Spleen (tissue), 13 donors: ENCODE measurements at places on chromosomes 6 and 20. TPM values are rescaled to one million over a fixed set of nuclear protein-coding genes. Genes with fewer than 3 reads are reported as not detected.
A peak's percentile ranks its signal among the peaks of the same experiment; 100 is the strongest.

DNA sequence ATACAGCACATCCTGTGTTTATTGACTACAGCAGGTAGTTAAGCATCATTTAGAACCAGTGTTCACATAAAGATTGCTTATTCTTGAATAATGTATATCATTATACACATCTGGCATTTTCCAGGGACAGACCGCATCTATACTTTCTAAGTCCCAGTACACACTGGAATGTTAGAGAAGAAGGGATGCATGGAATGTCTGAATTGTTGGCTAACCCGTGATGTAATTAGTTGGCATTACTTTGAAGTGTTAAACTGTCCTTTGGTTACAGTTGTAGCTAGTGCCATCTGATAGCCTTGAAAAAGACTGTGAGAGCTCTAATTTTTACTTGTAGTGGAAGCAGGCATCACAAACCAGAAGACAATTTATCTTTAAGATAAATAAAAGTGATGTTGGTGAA is 29.8 kb upstream of the MCHR2 start:
- no peaks in the 10 kb centered on the region for H3K27me3 ChIP-seq
- no peaks in the 10 kb centered on the region for H3K4me1 ChIP-seq
- no peak overlapping the region for H3K4me3 ChIP-seq

- no peaks in the 10 kb centered on the region for H3K27me3 ChIP-seq
- no peak for DNase-seq
- H3K27ac ChIP-seq: no peak overlapping the region
- H3K36me3 ChIP-seq: no peaks in the 10 kb centered on the region
- no peak overlapping the region for H3K4me3 ChIP-seq
Measured at GRCh38 chr20:49381558-49382493, 100.6 kb downstream of the KCNB1 start.

- no peak overlapping the region for H3K4me3 ChIP-seq
- peak overlapping the region; percentile 46 for H3K27ac ChIP-seq
- no peaks in the 10 kb centered on the region for H3K36me3 ChIP-seq
- H3K4me1 ChIP-seq: peaks cover 46% of the 10 kb centered on the region
- H3K27me3 ChIP-seq: no peaks in the 10 kb centered on the region
Measured at GRCh38 chr6:43268355-43268700, 25.0 kb downstream of the TTBK1 start.

DNA sequence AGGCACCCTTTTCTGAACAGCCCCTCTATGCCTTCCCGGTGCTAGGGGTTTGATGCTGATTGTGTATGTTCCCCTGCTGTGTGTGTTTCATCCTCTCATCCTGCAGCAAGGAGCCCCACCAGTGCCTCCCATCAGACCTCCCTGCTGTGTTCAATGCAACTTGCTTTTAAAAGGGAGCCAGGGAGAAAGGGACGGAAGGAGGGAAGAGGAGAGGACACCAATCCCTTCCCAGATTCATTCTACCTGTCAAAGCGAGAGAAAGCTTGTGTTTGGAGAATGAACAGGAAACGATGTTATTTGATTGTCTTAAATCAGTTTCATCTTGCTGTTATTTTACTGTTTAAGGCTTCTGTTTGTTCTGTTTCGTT is 259.2 kb downstream of the ADGB start:
- H3K36me3 ChIP-seq: no peaks in the 10 kb centered on the region
- DNase-seq: no peak
- no peak overlapping the region for H3K27ac ChIP-seq
- H3K27me3 ChIP-seq: no peaks in the 10 kb centered on the region
- H3K4me3 ChIP-seq: peak overlapping the region; percentile 42
- peaks cover 14% of the 10 kb centered on the region for H3K4me1 ChIP-seq

DNA sequence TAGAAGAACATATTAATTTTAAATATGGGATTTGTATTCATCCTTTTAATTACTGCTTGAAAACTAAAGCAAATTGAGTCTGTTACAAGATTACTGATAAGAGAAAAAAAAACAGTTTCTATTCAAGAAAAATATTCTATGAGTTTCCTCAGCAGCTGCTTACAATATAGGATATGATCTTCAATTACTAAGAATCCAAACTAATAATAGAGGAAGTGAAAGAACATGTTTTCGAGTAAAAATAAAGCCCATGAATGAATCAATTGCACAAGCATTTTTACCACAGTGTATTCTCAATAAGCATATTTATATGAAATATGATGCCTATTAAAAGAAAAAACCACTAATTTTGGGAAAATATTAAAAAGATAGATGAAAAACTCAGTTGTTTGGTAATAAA is 63.4 kb downstream of the AHI1 start:
- no peaks in the 10 kb centered on the region for H3K4me1 ChIP-seq
- H3K27ac ChIP-seq: no peak overlapping the region
- H3K36me3 ChIP-seq: no peaks in the 10 kb centered on the region
- H3K27me3 ChIP-seq: no peaks in the 10 kb centered on the region

GRCh38 chr6:130943738-130944137 is 116.5 kb downstream of the SMLR1 start:
- no peaks in the 10 kb centered on the region for H3K36me3 ChIP-seq
- H3K4me1 ChIP-seq: no peaks in the 10 kb centered on the region
- no peak for DNase-seq
- H3K27ac ChIP-seq: no peak overlapping the region
- no peaks in the 10 kb centered on the region for H3K27me3 ChIP-seq
- H3K4me3 ChIP-seq: no peak overlapping the region

- no peak for DNase-seq
- H3K4me1 ChIP-seq: no peaks in the 10 kb centered on the region
- H3K27me3 ChIP-seq: no peaks in the 10 kb centered on the region
Measured at GRCh38 chr6:86969573-86969972, 32.2 kb downstream of the HTR1E start.

DNA sequence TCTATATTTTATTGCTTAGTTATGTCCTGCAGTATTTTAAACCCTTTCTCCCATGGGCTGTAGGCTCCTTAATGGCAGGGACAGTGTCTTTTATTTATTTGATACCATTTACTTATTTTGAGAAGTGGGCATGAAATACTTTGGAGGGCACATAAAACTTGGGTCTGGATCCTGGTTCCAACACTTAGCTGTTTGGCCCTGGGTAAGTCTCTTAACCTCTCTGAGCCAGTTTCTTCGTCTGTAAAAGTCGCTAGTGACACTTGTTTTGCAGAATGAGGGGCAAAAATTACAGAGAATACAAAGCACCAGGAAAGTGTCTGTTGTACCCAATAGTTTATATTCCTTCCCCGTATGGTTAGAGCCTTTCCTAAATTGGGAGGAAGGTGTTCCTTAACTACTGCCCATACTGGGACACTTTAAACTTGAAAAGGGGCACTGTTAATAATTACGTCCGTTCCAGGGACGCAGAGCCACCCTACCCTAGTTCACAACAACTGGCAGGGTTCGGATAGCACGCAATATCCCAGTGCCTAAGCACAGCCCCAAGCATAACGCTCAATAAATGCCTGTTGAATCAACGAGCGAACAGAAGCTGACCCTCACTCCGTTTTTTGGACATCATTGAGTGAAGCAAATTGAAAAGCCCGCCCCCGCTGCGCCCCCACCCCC is 6.0 kb upstream of the ARMC12 start:
- peak overlapping the region; percentile 100 for H3K27ac ChIP-seq
- H3K27me3 ChIP-seq: no peaks in the 10 kb centered on the region
- H3K4me3 ChIP-seq: peak overlapping the region; percentile 51
- peaks cover 95% of the 10 kb centered on the region for H3K4me1 ChIP-seq
- H3K36me3 ChIP-seq: no peaks in the 10 kb centered on the region

DNA sequence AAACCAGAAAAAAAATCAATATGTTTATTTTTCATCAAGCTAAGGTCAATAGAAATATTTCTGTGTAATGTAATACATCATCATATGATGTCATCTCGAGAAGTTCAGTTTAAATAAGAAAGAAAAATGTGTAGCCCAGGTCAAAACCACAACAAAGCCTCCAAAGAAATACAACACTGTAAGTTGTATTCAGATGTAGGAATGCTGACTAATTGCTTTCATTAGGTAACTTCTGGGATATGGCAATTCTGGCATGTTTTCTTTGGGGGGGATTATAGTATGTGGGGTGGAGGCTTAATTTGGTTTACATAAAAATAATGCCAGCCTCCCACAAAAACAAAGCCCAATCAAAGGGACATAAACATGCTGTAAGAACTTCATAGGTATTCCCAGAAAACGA is 881.8 kb upstream of the CITED2 start:
- no peaks in the 10 kb centered on the region for H3K36me3 ChIP-seq
- no peak for DNase-seq
- H3K27ac ChIP-seq: no peak overlapping the region
- H3K27me3 ChIP-seq: no peaks in the 10 kb centered on the region
- H3K4me1 ChIP-seq: no peaks in the 10 kb centered on the region

GRCh38 chr6:29259721-29260120 is 41.8 kb upstream of the OR14J1 start:
- no peak overlapping the region for H3K27ac ChIP-seq
- H3K4me3 ChIP-seq: no peak overlapping the region
- no peaks in the 10 kb centered on the region for H3K36me3 ChIP-seq
- H3K27me3 ChIP-seq: peaks cover 4% of the 10 kb centered on the region
- no peak for DNase-seq
- H3K4me1 ChIP-seq: no peaks in the 10 kb centered on the region

DNA sequence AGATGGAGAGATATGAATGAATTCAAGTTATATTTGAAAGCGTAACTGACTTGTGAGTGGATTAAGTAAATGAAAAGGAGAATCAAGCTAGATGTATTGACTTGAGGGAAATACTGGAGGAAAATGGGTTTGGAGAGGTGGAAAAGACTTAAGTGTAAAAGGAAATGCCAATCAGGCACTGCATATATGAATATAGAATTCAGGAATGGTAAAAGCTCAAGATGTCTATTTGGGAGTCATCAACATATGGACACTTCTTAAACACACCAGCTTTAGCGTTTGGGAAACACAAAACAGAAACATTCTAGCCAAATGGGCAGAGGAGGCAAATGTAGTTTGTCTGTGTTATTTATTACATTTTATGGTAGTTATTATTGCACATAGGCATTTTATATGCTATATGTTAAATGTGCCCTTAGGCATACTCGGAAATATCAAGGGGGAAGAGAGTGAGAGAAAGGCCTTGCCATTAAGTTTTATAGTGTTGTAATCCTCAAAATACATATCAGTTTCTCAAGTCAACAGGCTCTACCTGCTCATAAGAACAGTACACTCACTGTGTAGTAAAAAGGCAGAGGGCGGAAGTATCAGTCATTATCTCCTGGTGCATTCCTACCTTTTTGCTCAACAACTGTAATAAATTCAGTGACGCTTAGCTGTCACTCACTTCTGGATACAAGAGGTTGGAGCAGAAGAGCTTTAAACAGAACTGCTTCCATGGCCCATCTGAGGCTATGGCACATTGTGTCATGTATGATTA is 33.7 kb upstream of the ME1 start:
- H3K27me3 ChIP-seq: no peaks in the 10 kb centered on the region
- no peak overlapping the region for H3K4me3 ChIP-seq
- no peak for DNase-seq
- no peaks in the 10 kb centered on the region for H3K36me3 ChIP-seq

DNA sequence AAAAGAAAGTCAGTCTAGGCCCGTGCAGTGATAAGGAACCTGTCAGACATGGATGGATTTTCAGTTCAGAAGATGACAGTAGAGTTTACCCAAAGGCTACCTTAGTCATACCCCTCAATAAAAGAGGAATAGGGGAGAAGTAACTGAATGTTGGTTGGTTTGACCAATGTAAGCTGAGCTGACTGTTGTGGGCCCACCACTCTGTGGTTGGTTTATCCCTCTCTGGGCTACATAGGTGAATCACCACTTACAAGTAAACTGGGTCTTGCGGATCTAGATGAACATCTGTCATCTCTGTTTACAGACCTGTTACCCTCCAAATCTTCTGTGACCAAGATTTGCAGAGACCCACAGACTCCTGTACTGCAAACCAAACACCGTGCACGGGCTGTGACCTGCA is 37.2 kb upstream of the MYLK2 start:
- no peak for DNase-seq
- no peak overlapping the region for H3K4me3 ChIP-seq
- H3K4me1 ChIP-seq: no peaks in the 10 kb centered on the region
- no peak overlapping the region for H3K27ac ChIP-seq
- H3K36me3 ChIP-seq: no peaks in the 10 kb centered on the region
- no peaks in the 10 kb centered on the region for H3K27me3 ChIP-seq

GRCh38 chr20:19620446-19620845 is 137.6 kb upstream of the RIN2 start:
- DNase-seq: no peak
- H3K4me1 ChIP-seq: no peaks in the 10 kb centered on the region
- no peak overlapping the region for H3K27ac ChIP-seq
- no peaks in the 10 kb centered on the region for H3K36me3 ChIP-seq
- no peak overlapping the region for H3K4me3 ChIP-seq
- peaks cover 7% of the 10 kb centered on the region for H3K27me3 ChIP-seq

GRCh38 chr6:107644513-107644912 is 154.6 kb downstream of the SOBP start:
- no peak for DNase-seq
- no peak overlapping the region for H3K27ac ChIP-seq
- no peak overlapping the region for H3K4me3 ChIP-seq
- H3K4me1 ChIP-seq: peaks cover 34% of the 10 kb centered on the region
- no peaks in the 10 kb centered on the region for H3K27me3 ChIP-seq

- H3K4me3 ChIP-seq: no peak overlapping the region
- no peaks in the 10 kb centered on the region for H3K27me3 ChIP-seq
- H3K36me3 ChIP-seq: no peaks in the 10 kb centered on the region
- H3K4me1 ChIP-seq: peaks cover 71% of the 10 kb centered on the region
Measured at GRCh38 chr6:116406678-116407345, 36.1 kb downstream of the DSE start.

DNA sequence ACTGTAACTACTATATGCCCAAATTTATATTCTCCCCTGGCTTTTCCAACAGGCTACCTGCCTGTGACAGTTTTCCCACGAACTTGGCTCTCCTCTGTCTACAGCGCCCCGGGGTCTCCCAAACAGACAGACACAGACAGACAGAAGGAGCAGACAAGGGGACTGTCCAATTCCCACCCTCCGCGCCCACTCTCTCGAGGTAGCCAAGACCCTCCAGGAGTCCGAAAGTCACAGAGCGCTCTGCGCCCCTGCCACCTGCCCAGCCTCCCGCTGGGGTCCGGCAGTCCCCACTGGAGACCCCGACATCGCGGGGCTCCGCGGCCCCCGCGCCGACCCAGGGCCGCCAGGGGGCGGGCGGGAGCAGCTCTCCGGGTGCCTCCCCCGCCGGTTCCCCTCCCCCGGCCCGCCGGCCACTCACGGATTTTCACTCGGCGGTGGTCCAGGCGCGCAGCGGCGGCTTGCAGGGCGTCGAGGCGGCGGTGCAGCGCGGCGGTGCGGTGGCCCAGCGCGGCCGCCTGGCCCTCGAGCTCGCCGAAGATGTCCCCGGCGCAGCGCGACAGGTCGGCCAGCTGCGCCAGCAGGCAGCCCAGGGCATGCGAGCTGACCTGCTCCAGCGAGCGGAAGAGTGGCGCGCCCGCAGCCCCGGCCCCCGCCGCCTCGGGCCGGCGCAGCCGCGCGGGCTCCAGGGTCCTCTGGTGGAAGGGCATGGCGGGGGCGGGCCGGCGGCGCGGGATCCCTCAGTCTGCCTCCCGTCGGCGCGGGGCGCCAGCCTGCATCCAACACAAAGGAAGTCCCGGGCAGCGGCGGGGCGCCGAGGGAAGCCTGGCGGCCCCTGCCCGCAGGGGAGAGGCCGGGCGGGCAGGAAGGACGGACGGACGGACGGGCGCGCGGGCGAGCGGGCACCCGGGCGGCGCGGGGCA is 81.3 kb upstream of the CCDC28A start:
- H3K27me3 ChIP-seq: no peaks in the 10 kb centered on the region
- DNase-seq: peak; percentile 91
- peak overlapping the region; percentile 78 for H3K4me3 ChIP-seq
- H3K27ac ChIP-seq: peak overlapping the region; percentile 74
- H3K4me1 ChIP-seq: peaks cover 24% of the 10 kb centered on the region
- H3K36me3 ChIP-seq: no peaks in the 10 kb centered on the region

METTL24 gene
- 1.0 TPM for total RNA-seq

CFB gene
- 21.1 TPM for total RNA-seq

LIN28B gene
- total RNA-seq: not detected

TCF15 gene
- total RNA-seq: 0.22 TPM

MOG gene
- total RNA-seq: not detected

GABRR1 gene
- not detected for total RNA-seq

ARMC12 gene
- 0.23 TPM for total RNA-seq

SLC17A1 gene
- total RNA-seq: not detected
